ENCODE measurements at places on chromosomes 3 and 15. TPM values are rescaled to one million over a fixed set of nuclear protein-coding genes. Genes with fewer than 3 reads are reported as not detected.

RPL39L gene
- total RNA-seq = 11.5 TPM

NEK10 gene
- total RNA-seq = 3.3 TPM

CPN2 gene
- total RNA-seq = not detected

MAPKBP1 gene
- total RNA-seq = 28.9 TPM

FBXW12 gene
- total RNA-seq = 0.20 TPM

CMTM8 gene
- 33.8 TPM for total RNA-seq

GUCA1C gene
- not detected for total RNA-seq

C3orf49 gene
- total RNA-seq = not detected

MITF gene
- total RNA-seq = 15.7 TPM

CLDN16 gene
- total RNA-seq = 0.31 TPM

SLC7A14 gene
- total RNA-seq = 0.93 TPM

GPR15 gene
- total RNA-seq = not detected

PIGB gene
- 17.6 TPM for total RNA-seq

MNS1 gene
- 4.5 TPM for total RNA-seq

NAALADL2 gene
- 10.4 TPM for total RNA-seq

OIP5 gene
- 9.7 TPM for total RNA-seq

TGM5 gene
- total RNA-seq = not detected

RARB gene
- total RNA-seq = 26.3 TPM

ANO10 gene
- 30.1 TPM for total RNA-seq

FOXB1 gene
- not detected for total RNA-seq

LARP6 gene
- 17.5 TPM for total RNA-seq

CSPG4 gene
- total RNA-seq = 0.41 TPM

STRIT1 gene
- total RNA-seq = not detected

SLITRK3 gene
- total RNA-seq = not detected

ERICH6 gene
- total RNA-seq = not detected

CYP8B1 gene
- not detected for total RNA-seq

IL17RB gene
- total RNA-seq = 10.9 TPM

MYNN gene
- 15.5 TPM for total RNA-seq

GCSAM gene
- total RNA-seq = not detected

MYRIP gene
- 0.29 TPM for total RNA-seq

SPATA12 gene
- 0.16 TPM for total RNA-seq

SERINC4 gene
- total RNA-seq = 0.36 TPM

MORC1 gene
- not detected for total RNA-seq

Measured in progenitor cell of endocrine pancreas (in vitro differentiated cells).